ENCODE measurements at places on chromosomes 13 and 19. TPM values are rescaled to one million over a fixed set of nuclear protein-coding genes. Genes with fewer than 3 reads are reported as not detected.

FXYD7 gene
- total RNA-seq, result not detected

VSIG10L gene
- 2.5 TPM for total RNA-seq

IRGC gene
- not detected for total RNA-seq

NCR1 gene
- total RNA-seq, result not detected

LIM2 gene
- total RNA-seq, result not detected

ADGRE3 gene
- not detected for total RNA-seq

FBXO46 gene
- 7.7 TPM for total RNA-seq

TJP3 gene
- total RNA-seq, result not detected

RYR1 gene
- 1.00 TPM for total RNA-seq

PEX11G gene
- total RNA-seq, result 2.2 TPM

SPTBN4 gene
- total RNA-seq, result 1.00 TPM

ZNF525 gene
- 6.2 TPM for total RNA-seq

BEST2 gene
- total RNA-seq, result under 0.01 TPM

CYP4F2 gene
- total RNA-seq, result not detected

ZNF358 gene
- total RNA-seq, result 22.0 TPM

CEACAM3 gene
- total RNA-seq, result not detected

ATCAY gene
- not detected for total RNA-seq

Measured in melanocyte of skin (primary cell).